Hematopoietic multipotent progenitor cell treated with erythropoietin and hydrocortisone succinate and interleukin-3 and kit ligand, for 8 days (in vitro differentiated cells): ENCODE measurements at places on chromosomes 16 and 17.

- no peak for DNase-seq
Observed at GRCh38 chr16:49788986-49789385, 66.9 kb downstream of the ZNF423 start.

GRCh38 chr16:19179546-19180490 is 11.8 kb downstream of the SYT17 start:
- DNase-seq, result peak; percentile 65

DNA sequence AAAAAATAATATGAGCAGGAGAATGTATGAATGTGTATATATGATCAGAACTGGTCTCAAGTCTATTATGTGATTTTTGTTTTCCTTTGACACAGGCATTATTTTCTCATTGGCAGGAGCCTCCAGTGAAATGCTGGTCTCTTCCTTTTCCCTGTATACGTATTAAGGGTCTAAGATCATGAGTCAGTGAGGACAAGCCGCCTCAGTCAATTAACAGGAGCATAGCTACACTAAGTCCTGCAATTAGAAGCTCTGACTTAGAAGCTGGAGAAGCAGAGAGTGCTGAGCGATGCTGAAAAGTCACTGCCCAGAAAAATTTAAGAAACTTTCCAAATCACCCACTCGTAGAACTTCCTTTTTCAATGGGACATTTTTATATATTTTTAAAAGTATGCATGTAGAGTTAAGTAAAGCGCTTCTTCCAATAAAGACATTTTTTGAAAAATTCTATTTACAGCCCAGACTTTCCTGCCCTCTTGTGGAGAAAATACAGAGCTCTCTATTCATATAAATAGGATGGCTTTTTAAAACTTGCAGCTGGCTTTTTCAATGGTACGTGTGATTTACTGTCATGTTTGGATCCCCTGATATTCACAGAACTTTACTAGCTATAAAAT is 70.2 kb upstream of the PSMD7 start:
- no peak for DNase-seq

DNA sequence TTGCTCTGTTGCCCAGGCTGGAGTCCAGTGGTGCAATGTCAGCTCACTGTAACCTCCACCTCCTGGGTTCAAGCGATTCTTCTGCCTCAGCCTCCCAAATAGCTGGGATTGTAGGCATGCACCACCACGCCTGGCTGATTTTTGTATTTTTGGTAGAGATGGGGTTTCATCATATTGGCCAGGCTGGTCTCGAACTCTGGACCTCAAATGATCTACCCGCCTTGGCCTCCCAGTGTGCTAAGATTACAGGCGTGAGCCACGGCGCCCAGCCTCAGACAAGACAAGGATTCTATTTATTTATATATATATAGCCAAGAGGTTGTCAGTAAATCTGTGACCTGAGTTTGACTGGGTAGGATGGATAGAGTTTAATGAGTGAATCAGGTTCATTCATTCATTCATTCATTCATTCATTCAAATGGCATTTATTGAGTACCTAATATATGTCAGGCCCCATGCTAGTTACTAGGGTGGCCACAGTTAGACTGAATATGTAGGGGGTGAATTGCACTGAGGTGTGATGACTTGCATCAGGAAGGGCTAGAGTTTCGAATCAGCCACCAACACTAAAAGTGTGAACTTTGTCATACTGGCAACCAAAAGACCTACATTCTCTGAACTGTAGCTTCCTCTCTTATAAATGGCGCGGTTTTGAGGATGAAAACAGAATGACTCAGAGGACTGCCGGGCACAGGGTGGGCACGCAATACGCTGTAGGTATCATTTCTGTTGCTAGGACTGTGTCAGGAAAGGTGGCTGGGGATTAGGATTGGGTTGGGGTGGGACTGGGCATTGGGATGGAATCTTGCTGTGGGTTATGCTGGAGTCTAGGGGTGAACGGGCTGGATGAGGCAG is 37.8 kb downstream of the ITGAE start:
- no peak for DNase-seq

- DNase-seq, result no peak
Observed at GRCh38 chr16:67250045-67250327, 1.2 kb downstream of the SLC9A5 start.
